ENCODE measurements at places on chromosomes 4 and X. TPM values are rescaled to one million over a fixed set of nuclear protein-coding genes. Genes with fewer than 3 reads are reported as not detected.

Gene NIPAL1
- total RNA-seq: 47.9 TPM

Gene ASB11
- 0.10 TPM for total RNA-seq

Gene CTAG1B
- total RNA-seq: not detected

DNA sequence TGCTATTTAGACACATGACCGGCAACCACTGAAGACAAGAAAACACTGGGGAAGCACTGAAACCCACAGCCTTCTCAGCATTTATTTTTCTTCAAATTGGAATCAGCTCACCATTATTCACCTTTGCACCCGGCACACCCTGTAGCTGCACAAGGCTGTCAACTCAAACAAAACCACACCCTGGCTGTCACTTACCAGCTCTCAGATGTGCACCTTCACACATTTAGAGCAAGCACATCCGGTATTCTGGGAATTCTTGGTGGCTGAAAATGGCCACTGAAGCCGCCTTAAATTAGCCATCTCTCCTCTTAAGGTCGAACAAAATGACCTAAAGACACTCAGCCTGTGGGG, 5.9 kb downstream of the ZFYVE28 start:
- peak overlapping the region; percentile 4 for H3K4me3 ChIP-seq
- H3K4me1 ChIP-seq: peaks cover 25% of the 10 kb centered on the region
- DNase-seq: peak; percentile 88

GRCh38 chr4:8090312-8090711, 68.3 kb downstream of the ABLIM2 start:
- H3K27me3 ChIP-seq: no peaks in the 10 kb centered on the region
- peak; percentile 90 for DNase-seq
- no peaks in the 10 kb centered on the region for H3K4me1 ChIP-seq
- H3K27ac ChIP-seq: peak overlapping the region; percentile 55
- no peaks in the 10 kb centered on the region for H3K36me3 ChIP-seq

- no peaks in the 10 kb centered on the region for H3K27me3 ChIP-seq
- no peaks in the 10 kb centered on the region for H3K36me3 ChIP-seq
Observed at GRCh38 chr4:67204441-67204840, 340.9 kb downstream of the CENPC start.

DNA sequence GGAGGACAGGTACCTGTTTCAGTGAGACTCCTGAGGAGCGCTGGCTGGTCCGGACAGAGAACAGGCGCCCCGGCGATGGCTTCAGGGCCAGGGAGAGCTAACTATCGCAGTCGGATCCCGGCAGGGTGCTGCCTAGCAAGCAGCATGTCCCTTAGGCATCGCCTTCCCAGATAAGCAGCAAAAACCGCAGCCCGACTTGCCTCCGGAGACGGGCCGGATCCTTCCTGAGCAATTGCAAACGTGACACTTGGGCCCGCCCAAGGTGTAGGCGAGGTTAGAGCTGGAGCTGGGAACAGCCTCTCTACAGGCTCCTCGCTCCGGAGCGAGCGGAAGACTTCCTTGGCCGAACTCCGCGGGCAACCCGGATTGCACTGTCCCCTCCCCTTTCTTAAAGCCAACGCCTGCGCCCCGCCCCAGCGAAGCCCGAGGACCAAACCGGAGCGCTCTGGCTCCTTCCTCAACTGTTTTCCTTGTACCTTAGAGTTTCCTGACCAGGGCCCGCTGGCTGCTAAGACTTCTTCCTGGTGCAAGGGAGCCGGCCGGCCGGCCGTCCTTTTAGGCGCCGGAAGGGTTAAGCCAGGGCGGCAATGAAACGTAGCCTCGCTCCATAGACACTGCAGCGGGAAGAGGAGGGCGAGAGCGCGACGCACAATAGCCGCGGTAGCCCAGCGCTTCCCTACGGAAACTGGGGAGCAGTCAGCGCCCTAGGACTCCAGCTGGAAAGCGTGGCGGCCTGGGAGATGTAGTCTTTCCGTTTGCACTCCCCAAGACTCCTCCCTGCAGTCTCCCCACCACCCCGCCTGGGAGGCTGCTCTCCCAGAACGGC, at the start of gene OPHN1:
OPHN1 (minus strand) TSS at position 341 of the 826 bp plus-strand sequence. CDS start 475 bp downstream, outside the sequence.
- peak within 1 kb of the TSS; percentile 49 for H3K4me3 ChIP-seq
- H3K4me1 ChIP-seq: no peaks in the 10 kb centered on the region
- DNase-seq: peak; percentile 85
- peak within 1 kb of the TSS; percentile 86 for H3K27ac ChIP-seq
- no peaks in the 10 kb centered on the region for H3K27me3 ChIP-seq
- H3K36me3 ChIP-seq: no peaks in the 10 kb centered on the region

DNA sequence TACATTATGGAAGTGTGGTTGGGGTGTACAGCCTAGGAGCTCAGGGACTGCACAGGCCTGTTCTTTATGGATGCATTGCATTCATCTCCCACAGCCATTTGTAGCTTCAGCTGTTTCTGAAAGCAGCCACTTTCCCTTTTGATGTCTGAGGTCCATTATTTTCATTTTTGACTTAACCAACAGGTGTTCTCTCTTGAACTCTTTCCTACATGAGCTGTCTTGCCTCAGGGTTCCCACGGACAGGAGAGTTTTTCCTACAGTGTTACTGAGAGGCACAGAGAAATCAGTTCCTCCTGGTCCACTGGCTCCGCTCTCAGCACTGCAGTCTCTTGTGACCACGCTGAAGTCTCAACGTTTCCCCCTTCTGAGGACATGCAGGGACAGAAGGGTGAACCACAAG, 87.2 kb downstream of the RASL11B start:
- no peaks in the 10 kb centered on the region for H3K27me3 ChIP-seq
- DNase-seq: no peak
- no peaks in the 10 kb centered on the region for H3K36me3 ChIP-seq
- no peaks in the 10 kb centered on the region for H3K4me1 ChIP-seq
- no peak overlapping the region for H3K4me3 ChIP-seq

- H3K27me3 ChIP-seq: no peaks in the 10 kb centered on the region
- H3K27ac ChIP-seq: no peak overlapping the region
- no peaks in the 10 kb centered on the region for H3K36me3 ChIP-seq
- H3K4me1 ChIP-seq: no peaks in the 10 kb centered on the region
- H3K4me3 ChIP-seq: no peak overlapping the region
- DNase-seq: no peak
Observed at GRCh38 chr4:48169636-48170035, 35.6 kb upstream of the TXK start.

DNA sequence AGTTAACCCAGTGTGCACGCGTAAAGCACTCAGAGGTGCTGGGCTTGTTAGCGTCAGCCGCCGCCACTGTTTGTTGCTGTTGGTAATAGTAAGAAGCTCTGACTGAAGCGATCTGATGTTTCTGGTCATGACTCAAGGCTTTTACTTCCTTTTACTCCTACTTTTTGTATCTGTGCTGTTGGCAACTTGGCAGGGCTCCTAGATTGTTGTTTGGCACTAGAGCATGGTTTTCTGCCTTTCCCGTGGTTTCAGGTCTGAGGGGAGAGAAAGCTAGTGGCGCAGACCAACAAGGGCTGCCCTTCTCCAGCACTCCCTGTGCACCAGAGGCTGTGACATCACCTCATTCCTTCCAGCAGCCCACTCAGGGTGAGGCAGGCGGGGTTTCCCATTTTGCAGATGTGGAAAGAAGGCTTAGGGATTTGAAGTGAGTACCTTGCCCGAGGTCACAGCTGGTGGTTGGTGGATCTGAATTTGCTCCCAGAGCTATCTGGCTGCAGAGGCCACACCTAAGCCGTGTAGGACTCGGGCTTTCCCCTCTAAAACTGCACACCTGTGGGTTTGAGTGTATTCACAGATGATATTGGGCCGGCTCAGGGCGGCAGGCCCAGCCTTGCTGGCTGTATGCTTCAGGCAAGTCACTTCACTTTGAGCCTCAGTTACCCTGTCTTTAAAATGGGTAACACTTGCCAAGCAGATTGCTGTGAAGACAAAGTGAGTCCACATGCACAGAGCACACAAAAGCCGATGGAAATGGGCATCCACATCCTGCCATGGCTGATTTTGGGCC, 51.2 kb upstream of the TADA2B start:
- H3K4me3 ChIP-seq: no peak overlapping the region
- H3K27me3 ChIP-seq: no peaks in the 10 kb centered on the region
- no peaks in the 10 kb centered on the region for H3K36me3 ChIP-seq
- H3K4me1 ChIP-seq: no peaks in the 10 kb centered on the region

DNA sequence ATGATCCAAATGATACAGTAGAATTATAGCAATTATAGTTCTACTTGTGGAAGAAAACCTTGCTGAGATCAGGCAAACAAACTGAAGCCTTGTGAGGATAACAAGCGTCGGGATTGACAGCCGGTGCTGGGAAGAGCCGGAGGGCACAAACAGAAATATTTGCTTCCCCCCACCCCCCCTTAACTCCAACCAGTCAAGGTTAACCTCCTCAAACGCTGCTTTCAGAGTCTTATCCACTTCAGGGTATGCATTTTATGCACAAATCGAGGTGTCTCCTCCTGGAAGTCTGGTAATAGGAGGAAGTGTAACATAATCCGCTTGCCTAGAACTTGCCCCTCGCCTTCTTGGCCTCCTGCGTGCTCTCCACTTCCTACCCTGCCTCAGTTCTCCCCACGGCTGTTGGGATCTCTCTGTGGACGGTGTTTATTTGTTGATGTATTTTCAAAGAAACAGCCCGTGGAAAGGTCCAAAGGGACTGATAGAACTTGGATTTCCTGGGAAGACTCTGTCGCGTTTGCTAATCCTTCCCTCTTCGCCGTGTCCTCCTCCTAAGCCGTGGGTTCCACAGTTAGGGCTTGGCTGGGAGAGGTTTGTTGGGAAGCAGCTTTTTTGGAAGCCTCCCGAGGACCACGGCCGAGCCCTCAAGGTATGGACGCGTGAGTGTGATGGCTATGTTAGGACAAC, 4.1 kb upstream of the ARX start:
- H3K27me3 ChIP-seq: peaks cover 86% of the 10 kb centered on the region
- H3K4me1 ChIP-seq: no peaks in the 10 kb centered on the region
- no peak for DNase-seq
- no peak overlapping the region for H3K4me3 ChIP-seq

- H3K4me1 ChIP-seq: no peaks in the 10 kb centered on the region
- H3K27ac ChIP-seq: no peak overlapping the region
- no peaks in the 10 kb centered on the region for H3K36me3 ChIP-seq
- H3K4me3 ChIP-seq: no peak overlapping the region
Observed at GRCh38 chr4:3445111-3445820, 3.5 kb downstream of the HGFAC start.

GRCh38 chr4:123924536-123924935, 527.9 kb downstream of the SPRY1 start:
- H3K4me1 ChIP-seq: no peaks in the 10 kb centered on the region
- H3K36me3 ChIP-seq: no peaks in the 10 kb centered on the region
- H3K27ac ChIP-seq: no peak overlapping the region
- no peaks in the 10 kb centered on the region for H3K27me3 ChIP-seq
- no peak overlapping the region for H3K4me3 ChIP-seq
- no peak for DNase-seq

DNA sequence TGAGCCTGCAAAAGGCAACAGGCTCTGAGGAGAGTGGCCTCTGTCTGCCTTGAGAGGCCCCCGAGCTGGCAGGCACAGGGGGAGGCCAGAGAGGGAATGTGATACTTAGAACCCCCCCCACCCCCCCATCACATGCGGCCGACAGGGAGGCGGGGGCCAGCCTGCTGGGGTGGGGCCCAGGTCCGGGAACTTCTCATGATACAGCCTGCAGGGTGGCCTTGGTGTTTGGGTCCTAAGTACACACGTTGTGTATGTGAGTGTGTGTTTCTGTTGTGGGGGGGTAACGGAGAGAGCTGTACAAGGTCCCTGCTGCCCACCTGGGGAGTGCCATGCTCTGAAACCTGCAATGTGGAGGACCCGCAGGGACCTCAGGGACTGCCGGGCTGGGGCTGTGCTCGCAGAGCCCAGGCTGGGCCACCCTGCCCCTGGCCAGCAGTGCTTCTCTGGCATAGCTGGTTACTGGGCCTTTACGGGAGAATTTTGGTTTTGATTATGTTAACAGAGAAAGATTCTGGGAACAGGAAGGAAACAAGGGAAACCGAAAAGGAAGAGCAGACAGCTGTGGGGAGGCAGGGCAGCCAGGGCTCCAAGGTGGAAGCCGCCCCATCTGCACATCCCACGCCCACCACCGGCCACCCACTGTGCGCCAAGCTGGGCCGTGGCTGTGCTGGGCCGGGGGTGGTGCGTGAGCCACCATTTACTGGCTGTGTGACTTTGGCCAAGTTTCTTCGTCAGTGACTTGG, 19.9 kb downstream of the SH3BP2 start:
- H3K27me3 ChIP-seq: no peaks in the 10 kb centered on the region
- peaks cover 5% of the 10 kb centered on the region for H3K4me1 ChIP-seq
- peak overlapping the region; percentile 24 for H3K4me3 ChIP-seq
- H3K36me3 ChIP-seq: no peaks in the 10 kb centered on the region

All from colonic mucosa (tissue), 4 donors.